ENCODE measurements at places on chromosomes 11 and 22.

- H3K4me3 ChIP-seq, result peak overlapping the region; percentile 66
- DNase-seq, result peak; percentile 71
- peaks cover 21% of the 10 kb centered on the region for H3K27me3 ChIP-seq
- H3K4me1 ChIP-seq, result peaks cover 16% of the 10 kb centered on the region
These were observed 89.8 kb downstream of the PDE2A start for GRCh38 chr11:72584293-72584938.

- no peak for DNase-seq
- H3K4me3 ChIP-seq, result no peak overlapping the region
- H3K27me3 ChIP-seq, result no peaks in the 10 kb centered on the region
- no peaks in the 10 kb centered on the region for H3K4me1 ChIP-seq
- H3K27ac ChIP-seq, result no peak overlapping the region
These were observed 174.2 kb upstream of the SORL1-AS1 start for GRCh38 chr11:121626980-121627379.

DNA sequence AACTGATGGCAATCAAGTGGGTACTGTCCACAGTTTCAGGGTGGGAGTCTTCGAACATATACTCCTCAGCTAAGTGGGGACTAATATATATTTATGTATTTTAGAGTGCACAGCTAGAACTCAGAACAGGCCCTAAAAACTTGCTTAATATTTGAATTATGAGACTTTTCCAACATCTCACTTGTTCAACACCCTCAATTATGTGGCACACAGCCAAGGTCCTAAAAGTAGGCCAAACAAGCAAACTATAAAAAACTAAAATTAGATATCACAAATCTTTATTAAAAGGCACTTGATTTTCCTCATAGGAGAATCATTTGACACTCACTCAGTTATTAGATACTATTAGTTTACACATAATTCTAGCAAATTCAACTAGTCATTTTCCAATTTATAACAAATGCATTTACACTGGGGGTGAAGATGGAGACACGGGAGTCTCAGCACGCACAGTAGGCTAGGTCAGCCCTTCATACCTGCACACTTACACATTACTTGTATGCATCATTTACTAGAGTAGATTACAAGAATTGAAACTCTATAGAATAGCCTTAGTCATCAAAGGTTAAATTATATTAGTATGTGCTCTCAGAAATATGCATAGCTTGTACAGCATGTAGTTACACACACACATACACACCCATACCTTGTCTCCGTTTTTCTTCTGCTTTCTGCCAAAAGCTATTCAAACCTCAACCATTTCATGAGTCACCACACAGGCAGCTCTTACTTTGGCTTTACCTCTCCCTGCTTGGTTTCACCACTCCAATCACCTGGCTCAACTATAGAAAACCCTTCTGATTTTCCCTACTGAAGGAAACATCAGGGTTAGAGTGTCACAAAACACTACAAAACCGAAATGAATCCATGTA lies 171.5 kb downstream of the SBF2 start:
- no peak for DNase-seq
- H3K4me3 ChIP-seq, result no peak overlapping the region
- no peaks in the 10 kb centered on the region for H3K27me3 ChIP-seq
- no peak overlapping the region for H3K27ac ChIP-seq

DNA sequence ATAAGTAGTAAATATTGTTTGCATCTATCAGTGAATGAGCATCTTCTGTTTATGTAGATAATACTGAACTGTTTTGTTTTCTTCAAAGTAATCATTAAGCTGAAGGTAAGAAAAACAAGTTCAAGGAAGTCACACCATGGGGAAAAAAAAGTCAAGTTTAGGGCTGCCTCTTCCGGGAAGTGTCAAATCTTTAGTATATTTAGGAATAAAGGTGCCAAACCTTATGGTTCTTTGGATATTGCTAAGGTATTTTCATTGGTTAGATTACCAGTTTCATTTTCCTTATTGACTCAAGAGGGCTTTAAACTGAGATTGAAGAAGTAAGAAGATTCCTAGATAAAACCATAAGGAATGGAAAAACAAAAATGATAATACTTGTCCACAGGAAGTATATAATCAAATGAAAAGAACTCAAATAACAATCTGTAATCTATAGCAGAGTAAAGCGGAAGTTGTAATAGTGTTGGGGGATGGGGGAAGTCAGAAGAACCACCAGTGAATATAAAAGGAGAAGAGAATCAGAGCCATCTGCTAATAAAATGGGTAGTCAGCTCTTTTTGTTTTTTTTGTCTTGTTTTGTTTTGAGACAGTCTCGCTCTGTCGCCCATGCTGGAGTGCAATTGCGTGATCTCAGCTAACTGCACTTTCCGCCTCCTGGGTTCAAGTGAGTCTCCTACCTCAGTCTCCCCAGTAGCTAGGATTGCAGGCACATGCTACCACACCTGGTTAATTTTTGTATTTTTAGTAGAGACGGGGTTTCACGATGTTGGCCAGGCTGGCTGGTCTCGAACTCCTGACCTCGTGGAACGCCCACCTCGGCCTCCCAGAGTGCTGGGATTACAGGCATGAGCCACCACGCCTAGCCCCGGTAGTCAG lies 2.3 kb downstream of the ATM start:
- H3K4me1 ChIP-seq, result peaks cover 46% of the 10 kb centered on the region
- H3K27me3 ChIP-seq, result no peaks in the 10 kb centered on the region
- DNase-seq, result peak; percentile 58
- H3K36me3 ChIP-seq, result peaks cover 26% of the 10 kb centered on the region
- H3K27ac ChIP-seq, result no peak overlapping the region

- DNase-seq, result no peak
- H3K4me3 ChIP-seq, result peak overlapping the region; percentile 95
- no peaks in the 10 kb centered on the region for H3K27me3 ChIP-seq
These were observed 959 bp downstream of the JOSD1 start for GRCh38 chr22:38699784-38700183.

- H3K36me3 ChIP-seq, result no peaks in the 10 kb centered on the region
- H3K27ac ChIP-seq, result no peak overlapping the region
- H3K27me3 ChIP-seq, result no peaks in the 10 kb centered on the region
These were observed 23.5 kb upstream of the ARHGAP42 start for GRCh38 chr11:100663583-100663982.

GRCh38 chr22:38111925-38112355 lies 1.5 kb upstream of the BAIAP2L2 start:
- H3K27me3 ChIP-seq, result no peaks in the 10 kb centered on the region
- no peaks in the 10 kb centered on the region for H3K4me1 ChIP-seq

DNA sequence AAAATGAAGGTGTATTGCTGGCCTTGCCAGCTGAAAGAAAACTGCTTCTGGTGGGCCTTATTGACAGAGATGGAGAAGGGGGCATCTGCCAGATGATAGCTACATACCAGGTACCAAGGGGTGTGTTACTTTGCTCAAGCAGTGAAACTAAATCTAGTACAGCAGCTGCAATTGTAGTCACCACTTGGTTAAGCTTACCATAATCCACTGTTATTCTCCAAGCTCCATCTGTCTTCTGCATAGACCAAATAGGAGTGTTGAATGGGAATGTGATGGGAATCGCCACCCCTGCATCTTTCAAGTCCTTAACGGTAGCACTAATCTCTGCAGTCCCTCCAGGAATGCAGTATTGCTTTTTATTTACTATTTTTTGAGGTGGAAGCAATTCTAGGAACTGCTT lies 45.8 kb upstream of the LIN7C start:
- no peak overlapping the region for H3K27ac ChIP-seq
- H3K4me1 ChIP-seq, result no peaks in the 10 kb centered on the region
- no peaks in the 10 kb centered on the region for H3K36me3 ChIP-seq
- no peak overlapping the region for H3K4me3 ChIP-seq

- no peaks in the 10 kb centered on the region for H3K4me1 ChIP-seq
- no peaks in the 10 kb centered on the region for H3K27me3 ChIP-seq
- no peak overlapping the region for H3K27ac ChIP-seq
These were observed 1207.2 kb downstream of the LRRC4C start for GRCh38 chr11:40252236-40252635.
